ENCODE measurements at places on chromosomes 4 and X.

GRCh38 chr4:140152013-140152703, 1.8 kb downstream of the MAML3 start:
- peak; percentile 73 for DNase-seq

- no peak for DNase-seq
These were observed 129.0 kb downstream of the BTC start for GRCh38 chr4:74665346-74665745.

- DNase-seq, result no peak
These were observed 16.0 kb upstream of the SEPTIN6 start for GRCh38 chrX:119708936-119709335.

DNA sequence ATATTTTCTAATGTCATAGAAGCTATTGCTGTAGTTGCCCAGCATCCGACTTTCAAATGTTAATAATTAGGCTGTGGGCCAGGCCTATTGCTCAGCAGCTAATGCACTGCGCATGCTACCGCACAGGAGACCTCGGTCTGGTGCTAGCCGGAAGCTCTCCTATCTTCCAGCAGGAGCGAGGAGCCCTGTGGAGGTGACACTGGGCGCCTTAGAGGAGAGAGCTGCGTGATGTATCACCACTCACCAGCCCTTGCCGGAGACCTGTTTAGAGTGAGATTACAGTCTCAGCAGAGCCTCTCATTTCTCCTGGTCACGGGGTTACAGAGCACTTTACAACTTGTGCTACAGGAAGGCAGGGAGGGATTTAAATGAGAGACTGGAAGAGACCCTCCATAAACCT, 31.1 kb upstream of the MID1IP1 start:
- DNase-seq, result no peak

GRCh38 chr4:140071806-140072205, 82.2 kb downstream of the MAML3 start:
- DNase-seq, result peak; percentile 63

DNA sequence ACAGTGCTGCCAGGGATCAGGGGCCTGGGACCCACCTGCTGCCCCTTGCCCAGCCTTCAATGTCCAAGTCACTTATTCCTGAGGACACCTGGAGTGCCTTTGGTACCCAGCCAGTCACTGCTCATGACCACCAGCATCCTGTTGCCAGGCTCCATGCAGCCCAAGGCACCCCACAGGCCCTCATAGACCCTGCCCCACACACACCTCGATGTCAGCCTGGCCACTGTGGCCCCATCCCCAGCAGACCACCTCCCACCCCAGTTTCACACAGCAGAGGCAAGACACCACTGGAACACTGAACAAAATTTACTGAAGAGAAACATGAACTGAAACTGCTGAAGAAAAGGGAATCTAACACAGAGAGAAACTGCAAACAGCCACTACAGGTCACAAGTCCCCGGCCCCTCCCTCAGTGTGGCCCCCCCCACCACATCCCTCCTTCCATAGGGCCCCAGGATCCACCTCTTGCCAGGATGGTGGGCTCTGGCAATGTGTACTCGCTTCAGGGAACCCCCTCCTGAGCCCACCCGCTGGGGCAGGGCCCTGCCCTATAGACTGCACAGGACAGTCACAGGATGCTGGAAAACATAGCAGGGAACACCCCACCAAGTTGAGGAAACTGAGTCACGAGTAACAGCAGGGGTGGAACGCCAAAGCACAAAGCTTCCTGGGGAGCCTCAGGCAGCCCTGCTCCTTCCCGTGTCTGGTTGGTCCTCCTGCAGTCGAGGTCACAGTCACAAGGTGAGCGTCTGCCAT, 5.2 kb downstream of the PNMA5 start:
- DNase-seq, result no peak

DNA sequence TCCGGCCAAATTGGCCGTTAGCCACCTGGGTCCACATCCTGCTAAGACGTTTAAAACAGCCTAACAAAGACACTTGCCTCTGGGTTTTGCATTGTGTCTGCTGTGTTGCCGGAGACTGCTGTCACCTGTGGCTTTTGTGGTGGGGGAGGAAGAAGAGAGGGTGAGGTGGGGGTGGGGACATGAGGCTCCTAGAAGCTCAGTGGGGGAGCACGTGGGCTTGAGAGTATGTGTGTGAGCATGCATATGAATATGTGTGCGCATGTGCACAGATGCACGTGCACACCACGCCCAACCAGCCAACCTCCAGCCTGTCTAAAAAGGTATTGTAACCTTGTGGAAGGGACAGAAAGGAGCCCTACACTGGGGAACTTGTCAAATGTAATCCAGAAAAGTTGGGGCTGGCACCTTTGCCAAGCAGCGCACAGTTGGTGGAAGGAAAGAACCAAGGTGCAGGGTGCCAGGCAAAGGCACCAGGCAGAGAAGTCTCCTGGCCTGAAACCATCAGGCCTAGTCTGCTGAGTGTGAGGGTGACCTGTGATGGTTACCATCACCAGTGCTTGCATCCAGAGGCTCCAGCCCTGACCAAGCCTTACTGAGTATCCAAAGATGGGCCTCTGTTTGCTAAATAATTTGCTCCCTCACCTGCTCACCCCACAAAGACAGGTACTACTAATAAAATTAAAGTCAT, 10.1 kb upstream of the SASH3 start:
- DNase-seq, result peak; percentile 65

DNA sequence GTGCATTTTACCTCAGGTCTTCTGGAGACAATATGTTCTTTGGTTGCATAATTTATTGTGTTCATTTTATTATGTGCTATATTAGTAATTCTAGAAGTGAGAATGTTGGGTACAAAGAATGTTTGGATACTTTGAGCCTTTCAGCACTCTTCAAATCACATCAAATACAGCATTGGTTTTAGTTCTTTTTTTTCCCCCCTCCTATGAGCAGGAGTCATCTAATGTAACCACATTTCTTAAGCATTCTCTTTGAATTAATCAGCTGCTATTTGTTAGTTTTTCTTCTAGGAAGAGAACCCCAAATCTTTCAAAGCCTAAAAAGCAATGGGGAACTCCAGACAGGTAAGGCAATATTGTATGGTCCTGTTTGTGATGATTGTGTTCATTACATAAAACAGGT, 46.7 kb downstream of the ARL9 start:
- no peak for DNase-seq

GRCh38 chrX:107626481-107626880, 1.8 kb upstream of the PRPS1 start:
- no peak for DNase-seq

DNA sequence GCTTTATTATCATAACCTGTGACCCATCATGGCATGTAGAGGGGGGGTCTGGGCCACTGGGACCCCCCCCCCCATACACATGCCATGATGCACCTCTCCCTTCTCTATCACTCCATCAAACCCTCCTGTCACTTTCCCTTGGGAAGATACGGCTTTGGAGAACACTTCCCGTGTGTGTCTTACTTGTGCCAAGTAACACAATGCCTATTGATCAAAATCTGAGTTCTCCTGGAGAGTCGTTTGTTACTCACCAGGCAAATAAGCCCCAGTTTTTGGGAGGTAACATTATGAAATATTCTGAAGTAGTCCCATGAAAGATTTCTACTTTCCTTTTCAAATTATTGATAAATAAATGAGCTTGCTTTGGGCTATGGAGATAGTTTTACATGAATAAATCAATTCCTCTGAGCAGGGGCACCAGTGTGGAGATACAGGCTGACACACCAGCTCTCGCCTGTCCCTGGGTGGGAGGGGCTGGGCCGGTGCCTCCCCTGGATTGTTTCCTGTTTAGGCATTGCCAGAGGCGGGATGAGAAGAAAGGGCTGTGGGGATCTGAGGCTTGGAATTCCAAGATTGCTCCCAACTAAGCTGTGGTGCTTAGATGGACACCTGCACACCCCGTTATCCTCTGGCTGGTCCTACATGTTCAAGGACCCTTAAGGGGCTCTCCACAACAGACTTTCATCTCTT, 63.2 kb upstream of the WWC2 start:
- DNase-seq, result no peak

GRCh38 chr4:185398618-185399017, 2.0 kb downstream of the ANKRD37 start:
- DNase-seq, result no peak

GRCh38 chr4:3256230-3257102, 7.5 kb downstream of the MSANTD1 start:
- no peak for DNase-seq

GRCh38 chr4:173192375-173193162, 24.0 kb downstream of the GALNT7 start:
- no peak for DNase-seq

DNA sequence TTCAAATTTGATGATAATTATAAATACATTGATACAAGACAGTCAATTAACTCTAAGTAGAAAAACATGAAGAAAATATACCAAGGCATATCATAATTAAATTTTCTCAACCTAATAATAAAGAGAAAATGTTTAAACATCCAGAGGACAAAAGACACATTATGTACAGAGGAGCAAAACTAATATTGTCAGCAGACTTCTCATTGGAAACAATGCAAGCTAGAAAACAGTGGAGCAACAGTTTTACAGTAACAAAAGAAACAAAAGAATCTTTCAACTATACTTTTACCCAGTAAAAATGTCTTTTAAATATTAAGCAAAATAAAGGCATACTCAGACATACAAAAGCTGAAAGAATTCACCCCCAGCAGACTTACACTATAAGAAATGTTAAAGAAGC, 238.0 kb downstream of the TMA16 start:
- no peak for DNase-seq

- no peak for DNase-seq
These were observed 211.9 kb downstream of the AFAP1 start for GRCh38 chr4:7727749-7728148.

- peak; percentile 82 for DNase-seq
These were observed at the start of gene PLXNB3 for GRCh38 chrX:153763989-153764755. PLXNB3 (plus strand) TSS chrX:153764249; CDS start chrX:153765536, 1,287 bp downstream.

GRCh38 chr4:7753271-7753670, 186.4 kb downstream of the AFAP1 start:
- no peak for DNase-seq
